Hematopoietic multipotent progenitor cell treated with erythropoietin and hydrocortisone succinate and interleukin-3 and kit ligand, for 15 days (in vitro differentiated cells): ENCODE measurements at places on chromosomes 13 and 19.

- DNase-seq: no peak
These were observed 174.8 kb downstream of the LACC1 start for GRCh38 chr13:44054525-44054924.

DNA sequence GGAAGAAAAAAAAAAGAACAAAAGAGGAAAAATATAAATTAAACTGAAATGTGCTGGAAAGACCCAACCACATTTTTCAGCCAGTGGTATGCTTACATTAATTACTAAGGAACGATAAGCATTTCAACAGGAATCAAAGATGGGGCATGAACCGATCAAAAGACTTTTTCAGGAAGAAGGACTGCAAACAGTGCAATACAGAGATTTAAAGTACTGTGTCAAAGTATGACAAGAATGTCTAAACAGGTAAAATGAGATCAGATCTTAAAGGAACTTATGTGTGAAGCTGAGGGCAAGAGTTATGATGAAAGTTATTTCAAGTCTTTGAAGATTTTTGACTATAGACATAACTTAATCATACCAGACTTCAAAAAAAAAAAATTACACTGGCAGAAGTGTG lies 1761.8 kb downstream of the SLITRK5 start:
- DNase-seq: no peak

DNA sequence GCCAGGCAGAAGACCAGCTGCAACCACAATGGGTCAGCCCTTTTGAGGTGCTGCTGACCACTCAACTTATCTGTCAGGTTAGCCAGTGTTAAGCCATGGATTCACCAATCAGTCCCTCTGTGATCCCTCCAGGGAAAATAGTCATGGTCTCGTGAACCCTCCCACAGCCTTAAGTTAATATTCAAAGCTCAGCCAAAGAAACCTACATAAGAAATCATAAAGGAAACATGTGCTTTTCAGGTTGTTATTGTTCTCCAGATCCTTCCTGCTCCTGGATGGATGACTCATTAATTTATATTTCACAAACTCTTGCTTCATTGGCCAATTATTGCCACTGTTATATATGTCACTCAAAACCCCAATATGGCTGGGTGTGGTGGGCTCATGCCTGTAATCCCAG lies 161.9 kb downstream of the B3GLCT start:
- no peak for DNase-seq

GRCh38 chr13:27644302-27644701 lies 22.6 kb downstream of the POLR1D start:
- DNase-seq: peak; percentile 32

DNA sequence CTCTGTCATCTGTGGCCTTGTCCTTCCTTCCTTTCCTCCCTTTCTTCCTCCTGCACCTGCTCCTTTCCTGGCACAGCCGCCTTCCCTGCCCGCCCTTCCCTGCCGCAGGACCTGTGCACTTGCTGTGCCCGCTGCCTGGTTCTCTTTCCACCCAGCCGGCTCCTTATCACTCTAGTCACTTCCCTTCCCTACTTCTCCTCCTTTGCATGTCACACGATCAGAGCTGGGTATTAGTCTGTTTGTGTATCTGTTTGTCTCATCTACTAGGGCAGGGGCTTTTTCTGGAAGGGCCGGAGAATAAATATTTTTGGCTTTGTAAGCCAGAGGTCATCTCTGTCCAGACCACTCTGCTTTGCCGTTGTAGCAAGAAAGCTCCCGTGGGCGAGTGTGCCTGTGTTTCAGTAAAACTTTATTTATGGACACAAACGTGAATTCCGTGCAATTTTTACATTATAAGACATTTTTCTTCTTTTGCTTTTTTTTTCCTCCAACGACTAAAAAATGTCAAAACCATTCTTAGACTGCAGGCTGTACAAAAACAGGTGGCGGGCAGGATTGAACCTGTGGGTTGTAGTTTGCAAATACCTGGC lies 6.1 kb downstream of the KDM4B start:
- DNase-seq: no peak

- DNase-seq: no peak
These were observed 809.6 kb downstream of the EFNB2 start for GRCh38 chr13:105725887-105726286.

- DNase-seq: no peak
These were observed 66.2 kb downstream of the GNG7 start for GRCh38 chr19:2636141-2636896.

DNA sequence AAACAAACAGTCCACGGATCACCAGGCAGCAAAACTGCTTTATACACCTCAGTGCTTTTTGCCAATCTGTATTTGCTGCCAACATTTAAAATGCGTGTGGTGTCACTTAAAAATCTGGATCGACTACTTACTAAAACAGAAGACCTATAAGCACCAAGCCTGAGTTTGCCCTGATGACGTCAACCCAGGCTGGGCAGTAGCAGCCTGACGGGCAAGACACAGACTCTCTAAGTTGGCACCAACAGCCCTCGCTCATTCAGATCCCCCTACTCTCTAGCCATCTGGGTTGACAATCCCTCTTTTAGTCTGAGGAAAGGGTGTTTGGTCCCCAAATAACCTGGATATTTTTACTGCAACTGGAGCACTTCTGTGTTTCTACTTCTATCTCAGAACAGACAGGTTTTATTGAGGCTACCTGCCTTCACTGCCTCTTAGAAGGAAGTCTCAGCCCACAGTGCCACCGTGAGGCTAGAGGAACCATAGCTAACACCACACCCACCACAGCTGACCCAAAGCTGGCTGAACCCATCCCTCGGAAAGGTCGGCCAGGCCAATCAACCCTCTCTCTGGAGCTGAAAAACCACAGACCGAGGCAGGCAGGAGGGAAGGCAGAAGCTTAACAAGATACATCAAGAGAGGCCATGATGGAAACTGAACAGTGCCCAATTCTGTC lies 6.9 kb downstream of the SUGP2 start:
- DNase-seq: no peak

DNA sequence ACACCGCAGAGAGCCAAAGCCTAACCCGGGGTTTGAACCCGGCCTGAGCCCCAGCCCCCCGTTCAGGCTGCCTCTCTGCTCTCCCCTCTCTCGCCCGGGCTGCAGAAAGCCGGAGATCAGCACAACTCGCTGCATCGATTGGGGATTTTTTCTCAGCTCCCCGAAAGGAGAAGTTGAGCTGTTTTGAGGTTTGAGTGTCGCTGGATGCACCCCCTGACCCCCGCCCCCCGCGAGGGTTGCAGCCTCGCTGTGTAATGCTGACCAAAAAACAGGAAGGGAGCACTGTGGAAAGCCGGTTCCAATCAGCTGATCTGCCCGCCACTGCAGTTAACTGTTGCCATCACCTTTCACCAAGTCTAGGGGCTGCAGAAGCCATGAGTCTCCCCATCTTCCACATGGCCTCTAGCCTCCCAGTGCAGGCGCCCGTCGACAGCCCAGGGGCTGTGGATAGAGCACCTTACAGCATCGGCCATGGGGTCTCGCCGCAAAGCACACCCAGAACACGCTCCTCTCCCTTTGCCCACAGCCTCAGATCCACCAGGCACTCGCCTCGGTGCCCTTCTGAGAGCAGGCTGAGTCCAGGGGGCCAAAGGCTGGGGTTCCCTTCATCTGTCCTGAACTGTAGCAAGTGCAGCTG lies 34.5 kb downstream of the MYO9B start:
- no peak for DNase-seq

- DNase-seq: no peak
These were observed 21.3 kb downstream of the ZNF77 start for GRCh38 chr19:2923510-2923909.

- DNase-seq: no peak
These were observed 5.4 kb downstream of the MADCAM1 start for GRCh38 chr19:501646-502045.

DNA sequence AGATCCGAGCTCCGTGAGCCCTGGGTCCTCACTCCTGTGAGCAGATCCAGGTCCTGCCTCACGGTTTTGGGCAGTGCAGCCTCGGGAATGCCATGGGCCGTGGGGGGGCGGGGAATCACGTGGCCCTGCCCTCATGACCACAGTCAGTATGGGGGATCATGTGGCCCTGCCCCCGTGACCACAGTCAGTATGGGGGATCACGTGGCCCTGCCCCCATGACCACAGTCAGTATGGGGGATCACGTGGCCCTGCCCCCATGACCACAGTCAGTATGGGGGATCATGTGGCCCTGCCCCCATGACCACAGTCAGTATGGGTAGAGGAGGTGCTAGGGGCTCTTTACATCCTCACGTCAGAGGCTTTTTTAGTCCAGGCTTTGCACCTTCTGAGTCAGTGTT lies 64.3 kb upstream of the F7 start:
- DNase-seq: no peak

- no peak for DNase-seq
These were observed 571.6 kb downstream of the UQCRFS1 start for GRCh38 chr19:28641395-28641794.

- DNase-seq: no peak
These were observed 3.8 kb upstream of the EPS8L1 start for GRCh38 chr19:55071913-55072312.

GRCh38 chr19:14978161-14978776 lies 1.4 kb downstream of the SLC1A6 start:
- DNase-seq: no peak

- DNase-seq: no peak
These were observed 9.2 kb upstream of the GMIP start for GRCh38 chr19:19652482-19653295.

- no peak for DNase-seq
These were observed 75.4 kb downstream of the PEG3 start for GRCh38 chr19:56765137-56765536.
